ENCODE measurements at places on chromosomes 4 and X. TPM values are rescaled to one million over a fixed set of nuclear protein-coding genes. Genes with fewer than 3 reads are reported as not detected.

GRCh38 chr4:1416948-1417260 lies 10.7 kb upstream of the NKX1-1 start:
- DNase-seq: no peak

DNA sequence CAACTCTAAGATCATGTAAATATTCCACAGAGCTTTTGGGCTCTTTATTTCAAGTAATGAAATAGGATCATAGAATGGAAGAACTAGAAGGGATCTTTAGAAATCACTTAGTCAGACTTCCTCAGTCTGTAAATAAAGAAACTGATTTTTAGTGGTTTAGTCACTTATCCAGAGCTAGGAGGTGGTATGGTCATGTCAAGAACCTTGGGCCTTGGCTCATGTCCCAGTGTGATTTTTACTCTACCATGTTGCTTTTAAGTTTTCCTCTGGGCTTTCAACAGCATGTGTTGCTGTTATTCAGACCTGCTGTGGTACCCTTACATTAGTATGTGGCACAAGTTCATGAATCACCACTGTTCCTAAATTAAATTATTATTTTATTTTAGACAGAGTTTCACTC lies 184.9 kb downstream of the FRAS1 start:
- no peak for DNase-seq

GRCh38 chrX:17750436-17750835 lies 13.1 kb downstream of the SCML1 start:
- peak; percentile 7 for DNase-seq

GRCh38 chrX:118116713-118117550 lies at the start of gene KLHL13:
Gene KLHL13, minus strand, starts transcription at chrX:118116810. Its CDS starts 88,337 bp downstream, at chrX:118028473.
- DNase-seq: peak; percentile 5

DNA sequence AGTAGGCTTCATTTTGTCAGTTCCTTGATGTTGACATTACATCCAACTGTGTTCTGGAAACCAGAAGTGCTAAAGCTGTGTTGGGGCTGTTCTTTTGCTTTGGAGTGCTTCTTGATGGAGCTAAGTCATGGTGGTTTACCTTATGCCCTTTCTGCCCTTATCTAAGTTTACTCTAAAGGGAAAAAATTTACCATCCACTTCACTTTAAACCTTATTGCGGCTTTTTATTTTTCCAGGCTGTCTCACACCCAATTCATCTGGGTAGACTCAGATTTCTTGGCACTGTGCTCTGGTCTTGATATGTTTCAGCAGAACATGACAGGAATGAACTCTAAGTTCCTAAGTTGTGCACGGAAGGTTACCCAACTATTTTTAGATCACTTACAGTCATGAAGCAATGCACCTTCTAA lies 104.7 kb upstream of the TTC29 start:
- peak; percentile 61 for DNase-seq

- DNase-seq: peak; percentile 49
Measured at GRCh38 chr4:26028793-26029567, 115.0 kb downstream of the SMIM20 start.

- DNase-seq: no peak
Measured at GRCh38 chr4:3498407-3498806, 33.8 kb downstream of the LRPAP1 start.

GRCh38 chr4:71229477-71230270 lies 109.1 kb upstream of the SLC4A4 start:
- peak; percentile 63 for DNase-seq

- DNase-seq: no peak
Measured at GRCh38 chr4:65923616-65924015, 253.3 kb upstream of the EPHA5 start.

- DNase-seq: no peak
Measured at GRCh38 chr4:144289667-144290428, 149.3 kb upstream of the GYPA start.

- no peak for DNase-seq
Measured at GRCh38 chrX:102339312-102340298, 92.6 kb downstream of the NXF2 start.

GRCh38 chr4:158827543-158827981 lies 58.7 kb downstream of the FNIP2 start:
- no peak for DNase-seq

GRCh38 chr4:134754301-134755019 lies 552.9 kb upstream of the PABPC4L start:
- DNase-seq: no peak

- peak; percentile 57 for DNase-seq
Measured at GRCh38 chrX:123835661-123836371, 24.0 kb upstream of the XIAP start.

GRCh38 chrX:36443007-36443406 lies 523.5 kb downstream of the CFAP47 start:
- no peak for DNase-seq

- no peak for DNase-seq
Measured at GRCh38 chrX:82816562-82816961, 691.5 kb upstream of the POU3F4 start.

GRCh38 chr4:143355540-143356217 lies 19.0 kb downstream of the GAB1 start:
- DNase-seq: peak; percentile 63

- DNase-seq: no peak
Measured at GRCh38 chrX:15340867-15341266, 5.5 kb upstream of the PIGA start.

GRCh38 chr4:148634476-148634875 lies 192.3 kb upstream of the NR3C2 start:
- DNase-seq: no peak

GRCh38 chrX:47222751-47223350 lies 4.4 kb downstream of the CDK16 start:
- DNase-seq: no peak

The KIF4A gene
- 8.1 TPM for total RNA-seq

The NXF2B gene
- total RNA-seq: not detected

The MMRN1 gene
- total RNA-seq: not detected

The AREG gene
- not detected for total RNA-seq

Data from fibroblast of villous mesenchyme (primary cell).